SW 1271 (cell line): ENCODE measurements at places on chromosomes 4 and X.

DNA sequence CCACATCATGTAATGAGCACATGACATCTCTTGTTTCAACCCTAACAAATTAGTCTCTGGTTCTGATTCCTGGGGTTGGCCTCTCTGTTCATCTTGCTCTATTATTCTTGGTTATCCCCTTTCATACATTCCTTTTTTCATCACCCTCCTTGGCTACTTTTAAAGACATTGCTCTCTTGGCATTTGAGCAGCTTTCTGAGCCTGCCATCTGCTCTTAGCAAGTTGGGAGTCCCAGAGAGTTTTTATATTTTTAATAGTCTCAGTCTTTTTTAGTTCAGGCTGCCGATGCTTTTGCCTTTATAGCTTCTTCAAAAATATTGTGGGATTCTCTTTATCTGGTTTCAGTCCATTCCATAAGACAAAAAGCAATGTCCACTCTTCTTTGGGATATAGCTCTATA lies 1270.9 kb downstream of the ADGRL3 start:
- DNase-seq, result no peak

- DNase-seq, result no peak
Observed at GRCh38 chr4:186792728-186793366, 69.2 kb upstream of the FAT1 start.

DNA sequence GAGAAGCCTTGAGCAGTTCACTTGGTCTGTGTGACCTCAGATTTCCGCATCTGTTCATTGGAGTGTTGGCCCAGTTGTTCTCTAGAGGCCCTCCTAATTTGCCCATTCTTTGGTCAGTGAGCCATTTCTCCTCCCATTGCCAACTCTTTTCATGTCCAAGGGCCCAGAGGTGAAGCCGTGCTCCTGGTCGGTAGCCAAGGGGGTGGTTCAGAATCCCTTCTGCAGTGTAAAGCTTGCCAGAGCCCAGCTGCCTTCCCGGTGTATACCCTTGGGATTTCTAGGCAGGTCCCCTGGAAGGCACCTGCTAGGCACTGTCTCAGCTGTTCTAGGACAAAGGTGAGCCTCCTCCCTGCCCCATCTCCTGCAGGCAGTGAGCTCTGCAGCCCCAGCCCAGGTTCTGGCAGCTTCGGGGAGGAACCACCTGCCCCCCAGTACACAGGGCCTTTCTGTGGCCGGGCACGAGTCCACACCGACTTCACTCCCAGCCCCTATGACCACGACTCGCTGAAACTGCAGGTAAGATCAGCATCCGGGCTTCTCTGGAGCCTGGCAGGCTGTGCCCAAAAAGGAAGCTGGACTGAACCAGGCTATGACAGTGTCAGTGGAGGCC lies 12.3 kb downstream of the SASH3 start:
- DNase-seq, result no peak

GRCh38 chr4:33649015-33649414 lies 2595.3 kb downstream of the ARAP2 start:
- DNase-seq, result peak; percentile 44

GRCh38 chr4:85498068-85498733 lies 23.3 kb downstream of the ARHGAP24 start:
- DNase-seq, result no peak

GRCh38 chr4:43356786-43357185 lies 464.3 kb downstream of the GRXCR1 start:
- no peak for DNase-seq

DNA sequence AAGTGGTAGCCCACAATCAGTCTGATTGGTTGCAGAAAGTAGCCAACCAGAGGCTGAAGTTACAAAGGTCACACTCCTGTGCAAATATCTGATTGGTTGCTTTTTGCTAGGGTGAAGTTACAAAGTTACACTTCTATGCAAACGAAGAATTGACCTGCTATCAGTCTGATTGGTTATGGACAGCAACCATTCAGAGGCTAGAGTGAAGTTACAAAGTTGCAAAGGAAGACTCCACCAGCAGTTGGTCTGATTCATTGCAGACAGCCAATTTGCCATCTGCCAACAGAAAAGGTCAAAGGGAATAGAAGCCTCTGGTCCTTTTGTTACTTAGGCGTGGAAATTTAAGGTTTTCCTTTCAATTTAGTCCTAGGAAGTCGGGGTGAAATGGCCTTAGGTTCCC lies 377.7 kb downstream of the PRDM5 start:
- no peak for DNase-seq

- DNase-seq, result no peak
Observed at GRCh38 chrX:84078991-84079390, 109.0 kb downstream of the RPS6KA6 start.
